OCI-LY7 (cell line): ENCODE measurements at places on chromosomes 6 and 20.

- DNase-seq = peak; percentile 34
These were observed at the start of gene KIF13A for GRCh38 chr6:17987447-17987696. KIF13A (minus strand) TSS chr6:17987635; CDS start chr6:17987463, 172 bp downstream.

- DNase-seq = peak; percentile 45
These were observed 1.3 kb upstream of the CTCFL start for GRCh38 chr20:57526087-57526884.

DNA sequence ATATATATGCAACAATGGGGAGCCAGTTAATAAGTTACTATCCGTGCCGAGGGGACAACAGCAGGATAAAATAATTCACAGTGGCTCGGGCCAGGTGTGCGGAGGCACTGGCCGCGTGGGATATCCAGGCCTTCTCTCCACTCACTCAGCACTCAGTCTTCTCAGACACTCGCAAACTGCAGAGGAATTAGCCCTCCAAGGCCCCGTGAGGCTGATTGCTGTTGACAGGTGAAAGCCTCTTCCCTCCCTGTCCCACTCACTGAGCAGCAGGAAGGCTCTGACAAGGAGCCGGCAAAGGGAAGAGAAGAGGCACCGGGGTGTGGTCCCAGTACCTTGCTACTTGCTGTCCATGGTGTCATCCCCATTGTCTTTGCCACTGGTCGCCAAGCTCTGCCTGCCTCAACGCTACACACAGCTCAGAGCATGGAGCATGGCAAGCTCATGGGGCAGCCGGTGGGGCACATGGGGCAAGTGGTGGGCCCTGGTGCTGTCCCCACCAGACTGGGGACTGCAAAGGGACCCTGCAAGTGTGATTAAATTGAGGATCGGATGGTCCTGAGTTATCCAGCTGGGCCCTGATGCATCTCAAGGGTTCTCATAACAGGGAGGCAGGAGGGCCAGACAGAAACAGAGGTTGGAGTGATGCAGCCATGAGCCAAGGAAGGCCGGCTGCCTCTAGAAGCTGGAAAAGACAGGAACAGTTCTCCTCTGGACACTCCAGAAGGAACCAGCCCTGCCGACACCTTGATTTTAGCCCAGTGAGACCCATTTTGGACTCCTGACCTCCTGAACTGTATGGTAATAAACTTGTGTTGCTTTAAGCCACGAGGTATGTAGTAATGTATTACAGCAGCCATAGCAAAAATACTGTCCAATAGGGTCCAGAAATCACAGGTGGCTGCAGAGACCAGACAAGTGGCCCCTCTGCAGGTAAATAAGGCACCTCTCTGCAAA lies 119.7 kb downstream of the PSMB1 start:
- no peak for DNase-seq

DNA sequence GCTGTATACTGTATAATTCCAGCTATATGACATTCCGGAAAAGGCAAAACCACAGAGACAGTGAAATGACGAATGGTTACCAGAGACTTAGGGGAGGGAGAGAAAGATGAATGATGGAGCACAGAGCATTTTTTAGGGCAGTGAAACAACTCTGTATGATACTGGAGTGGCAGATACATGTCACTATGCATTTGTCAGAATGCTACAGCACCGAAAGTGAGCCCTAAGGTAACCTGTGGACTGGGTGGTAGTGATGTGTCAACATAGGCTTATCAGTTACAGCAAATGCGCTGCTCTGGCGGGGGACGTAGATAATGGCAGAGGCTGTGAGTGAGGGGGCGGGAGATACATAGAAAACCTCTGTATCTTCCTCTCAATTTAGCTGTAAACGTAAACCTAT lies 201.3 kb upstream of the SSTR4 start:
- DNase-seq = no peak

GRCh38 chr6:144185133-144185836 lies 35.0 kb downstream of the STX11 start:
- no peak for DNase-seq

DNA sequence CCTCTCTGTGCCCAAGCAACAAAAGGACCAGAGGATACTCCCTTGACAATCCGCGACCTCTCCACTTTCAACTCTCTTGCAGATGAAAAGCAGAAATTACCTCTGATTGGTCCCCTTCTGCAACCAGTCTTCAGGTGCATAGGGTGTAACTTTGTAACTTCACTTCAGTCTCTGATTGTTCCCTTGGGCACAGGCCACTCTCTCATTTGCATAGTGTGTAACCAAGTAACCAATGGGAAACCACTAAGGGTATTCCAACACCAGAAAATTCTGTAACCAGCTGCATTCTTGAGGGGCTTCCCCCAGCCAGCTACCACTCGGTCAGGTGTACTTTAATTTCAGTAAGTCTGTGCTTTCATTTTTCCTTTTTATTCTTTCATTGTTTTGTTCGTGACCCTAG lies 4.4 kb upstream of the RAET1L start:
- peak; percentile 52 for DNase-seq

DNA sequence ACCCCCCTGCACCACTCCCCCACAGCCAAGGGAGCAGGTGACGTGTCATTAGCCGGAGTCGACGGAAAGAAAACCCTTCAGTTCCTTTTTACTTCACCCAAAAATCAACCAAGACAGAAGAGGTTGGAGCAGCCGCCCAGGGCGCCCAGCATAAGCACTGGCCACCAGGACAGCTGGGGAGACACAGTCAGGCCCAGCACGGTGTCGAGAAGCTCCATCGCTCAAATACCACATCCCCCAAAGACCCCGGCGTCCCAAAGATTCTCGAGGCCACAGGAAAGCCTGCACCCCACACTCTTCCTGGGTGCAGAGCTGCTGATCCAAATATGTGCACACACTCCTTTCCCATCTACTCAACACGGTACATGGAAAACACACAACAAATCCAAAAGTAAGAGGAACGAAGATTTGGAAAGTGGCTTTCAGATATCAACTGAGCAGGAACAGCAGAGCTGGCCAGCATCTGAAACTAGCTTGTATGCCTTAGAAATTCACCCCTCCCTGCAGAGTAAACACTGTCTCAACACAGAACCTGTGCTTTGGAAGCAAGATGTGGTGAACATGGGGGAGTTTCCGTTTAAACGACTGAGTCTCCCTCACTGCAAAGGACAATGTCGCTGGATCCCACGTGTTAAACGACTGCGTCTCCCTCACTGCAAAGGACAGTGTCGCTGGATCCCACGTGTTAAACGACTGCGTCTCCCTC lies 54.6 kb downstream of the DLL1 start:
- no peak for DNase-seq
